ENCODE measurements at places on chromosomes 13 and 19.

- DNase-seq = no peak
Observed at GRCh38 chr13:72728290-72728605, 525 bp downstream of the BORA start.

- DNase-seq = no peak
Observed at GRCh38 chr19:39817888-39818561, 15.9 kb downstream of the DYRK1B start.

DNA sequence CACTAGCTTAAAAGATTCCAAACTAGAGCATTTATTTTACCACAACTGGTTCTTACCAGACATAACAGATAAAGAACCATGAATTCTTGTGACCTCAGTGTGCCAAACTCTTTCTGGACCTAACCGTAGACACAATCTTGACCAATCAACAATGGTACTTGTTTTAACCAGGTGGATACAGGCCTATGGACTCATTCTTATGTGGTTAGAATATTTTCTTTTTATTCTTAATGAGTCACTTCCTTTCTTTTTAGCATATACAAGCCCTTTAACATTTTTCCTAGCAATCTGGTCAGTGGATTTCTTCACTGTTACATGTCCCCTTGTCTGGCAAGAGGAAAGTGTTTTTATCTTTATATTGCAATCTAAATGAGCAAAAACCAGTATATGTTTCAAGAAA lies 792.1 kb upstream of the SPRY2 start:
- no peak for DNase-seq

DNA sequence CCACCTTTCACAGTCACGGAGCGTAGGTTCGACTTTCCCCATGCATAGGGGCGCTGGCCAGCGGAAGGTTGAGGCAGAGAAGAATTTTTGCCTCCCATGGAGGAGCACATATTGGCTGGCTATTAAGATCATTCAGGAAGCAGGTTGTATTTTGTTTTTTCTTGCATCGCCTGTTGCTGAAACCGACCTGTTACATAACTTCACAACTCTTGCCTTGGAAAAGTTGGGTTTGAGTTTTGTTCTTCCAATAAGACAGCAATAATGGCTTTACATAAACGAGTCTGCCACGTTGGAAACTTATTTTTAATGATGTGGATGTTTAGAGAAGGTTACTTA lies 1.4 kb downstream of the UPF1 start:
- no peak for DNase-seq

Data from mesothelial cell of epicardium (in vitro differentiated cells).